Right cardiac atrium (tissue), 5 donors: ENCODE measurements at places on chromosomes 1 and 21. TPM values are rescaled to one million over a fixed set of nuclear protein-coding genes. Genes with fewer than 3 reads are reported as not detected.
A peak's percentile ranks its signal among the peaks of the same experiment; 100 is the strongest.

GRCh38 chr1:3373175-3373574, 81.3 kb upstream of the ARHGEF16 start:
- DNase-seq, result no peak

- peak; percentile 23 for DNase-seq
These were observed 35.8 kb upstream of the PRSS38 start for GRCh38 chr1:227779685-227780084.

DNA sequence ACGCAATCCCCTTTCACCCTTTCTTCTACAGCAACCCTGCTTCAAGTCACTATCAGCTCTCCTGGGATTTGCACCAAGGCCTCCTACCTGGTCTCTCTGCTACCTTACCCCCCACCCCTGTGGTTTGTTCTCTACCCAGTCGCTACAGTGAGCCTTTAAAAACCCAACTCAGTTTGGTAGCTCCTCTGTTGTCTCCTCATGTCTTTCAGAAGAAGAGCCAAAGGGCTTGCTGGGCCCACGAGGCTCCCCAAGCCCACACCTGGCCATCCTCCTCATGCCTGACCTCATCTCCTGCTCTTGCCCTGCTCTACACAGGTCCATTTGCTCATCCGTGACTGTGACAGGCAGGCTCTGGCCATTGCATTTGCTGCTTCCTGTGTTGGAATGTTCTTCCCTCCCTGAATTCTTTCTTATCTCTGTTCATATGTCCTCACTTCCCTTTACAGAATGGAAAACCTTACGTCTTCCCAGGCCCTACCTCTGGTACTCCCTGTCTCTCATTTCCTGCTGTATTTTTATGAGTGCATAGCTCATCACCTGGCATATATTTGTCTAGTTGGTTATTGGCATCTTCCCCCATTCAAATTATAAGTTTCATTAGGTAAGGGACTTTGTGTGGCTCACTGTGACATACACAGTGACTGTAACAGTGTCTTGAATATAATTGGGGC, 3.3 kb downstream of the RGS16 start:
- no peak for DNase-seq

DNA sequence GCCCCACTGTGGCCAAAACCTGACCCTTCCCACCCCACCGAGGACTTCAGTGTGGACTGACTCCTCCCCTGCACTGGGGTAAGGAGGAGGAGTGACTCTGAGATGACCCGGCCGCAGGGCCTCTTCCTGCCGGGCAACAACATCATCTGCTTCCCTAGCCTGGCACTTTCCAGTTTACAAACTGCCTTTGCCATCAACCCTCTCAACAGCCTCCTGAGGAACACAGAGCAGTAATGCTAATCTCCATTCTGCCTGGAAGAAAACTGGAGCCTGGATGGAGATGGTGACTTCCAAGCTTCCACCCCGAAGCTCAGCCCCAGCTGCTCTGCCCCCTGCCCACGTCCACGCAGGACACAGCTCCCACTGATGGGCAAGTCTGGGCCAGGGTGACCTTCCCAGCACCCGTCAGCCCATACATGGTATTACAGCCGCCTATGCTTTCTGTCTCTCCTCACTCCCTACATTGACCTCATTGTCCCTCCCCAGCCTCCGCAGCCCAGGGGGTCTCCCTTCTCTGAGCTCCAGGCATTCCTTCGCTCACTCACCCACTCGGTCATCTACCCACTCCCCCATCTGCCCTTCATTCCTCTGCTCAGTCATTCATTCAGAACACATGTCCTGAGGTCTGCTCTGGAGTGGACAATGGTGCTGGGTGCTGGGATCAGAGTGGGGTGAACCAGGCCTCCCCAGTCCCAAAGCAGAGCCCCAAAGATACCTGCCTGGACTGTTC, 34.2 kb downstream of the RAP1GAP start:
- no peak for DNase-seq

- no peak for DNase-seq
These were observed 367.7 kb upstream of the NEGR1 start for GRCh38 chr1:72649991-72650390.

GRCh38 chr1:91529856-91530255, 29.2 kb downstream of the CDC7 start:
- DNase-seq, result no peak

DNA sequence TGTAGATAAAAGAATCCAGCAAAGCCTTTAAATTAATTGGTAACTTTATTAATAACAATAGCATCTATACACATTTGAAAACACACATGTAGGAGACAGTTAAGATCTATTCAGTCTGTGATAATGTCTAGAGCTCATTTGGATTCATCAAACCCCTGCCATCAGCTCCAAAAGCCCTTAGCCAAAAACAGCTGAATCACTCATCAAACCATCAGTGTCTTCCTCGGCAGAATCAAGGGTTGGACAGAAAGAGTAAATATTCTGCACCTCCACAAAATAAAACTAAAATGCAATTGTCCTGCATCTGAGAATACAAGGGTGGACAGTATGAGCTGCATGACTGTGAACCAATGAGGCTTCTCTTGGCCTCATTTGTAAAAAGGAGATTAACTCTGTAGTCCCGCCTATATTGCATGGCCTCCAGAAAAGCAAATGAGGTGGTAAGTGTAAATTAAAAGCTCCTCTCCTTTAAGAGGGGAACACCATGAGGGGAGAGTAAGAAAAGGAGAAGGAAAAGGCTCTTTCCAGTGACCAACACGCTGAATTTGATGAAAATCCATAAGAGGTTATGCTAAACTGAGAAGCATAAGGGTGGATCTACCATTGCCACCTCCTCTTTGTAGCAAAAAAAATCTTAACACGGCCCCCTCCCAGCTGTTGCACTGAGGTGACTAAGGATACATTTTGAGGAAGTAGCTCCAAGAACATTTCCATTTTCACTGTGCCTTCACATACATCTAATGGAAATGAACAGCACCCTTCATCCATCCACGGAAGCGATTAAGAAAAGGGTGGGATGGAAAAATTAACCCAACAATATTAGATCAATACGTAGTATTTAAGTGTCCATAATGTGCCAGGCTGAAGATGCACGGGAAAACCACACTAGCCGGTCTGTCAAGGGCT, 14.7 kb upstream of the BOLA1 start:
- DNase-seq, result no peak

- DNase-seq, result peak; percentile 18
These were observed 1.8 kb downstream of the NHLH2 start for GRCh38 chr1:115839029-115839678.

DNA sequence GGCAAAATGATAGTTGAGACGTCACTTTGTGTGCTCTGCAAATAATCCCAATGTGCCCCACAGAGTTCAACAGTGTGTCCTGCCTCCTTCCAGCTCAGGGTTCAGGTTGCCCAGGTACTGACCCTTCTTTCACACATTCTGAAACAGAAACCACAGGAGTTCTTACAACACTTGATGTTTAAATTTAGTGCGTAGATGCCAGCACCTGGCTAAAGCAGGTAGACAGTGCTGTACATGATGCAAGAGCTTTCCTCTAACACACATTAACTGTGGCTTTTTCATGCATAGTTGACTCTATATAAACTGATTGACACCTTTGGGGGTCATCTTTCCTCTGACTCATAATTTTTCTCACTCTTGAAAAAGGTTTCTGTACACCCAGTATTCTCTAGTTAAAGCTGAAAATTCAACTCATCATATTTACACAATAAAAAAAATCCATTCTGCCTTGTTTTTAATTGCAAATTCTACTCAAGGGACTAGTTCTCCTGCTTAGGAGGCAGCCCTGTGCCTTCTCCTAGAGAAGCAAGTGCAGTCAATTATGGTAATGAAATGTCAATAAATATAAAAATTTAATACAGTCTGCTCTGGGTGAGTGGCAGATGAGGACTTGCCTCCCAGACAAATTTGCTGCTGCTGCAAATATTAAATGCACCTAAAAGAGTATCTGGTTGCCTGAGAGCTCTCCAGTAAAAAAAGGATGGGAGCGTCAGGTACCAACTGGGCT, 91.4 kb downstream of the NR5A2 start:
- no peak for DNase-seq

- no peak for DNase-seq
These were observed 152.2 kb upstream of the C1orf105 start for GRCh38 chr1:172268237-172268636.

DNA sequence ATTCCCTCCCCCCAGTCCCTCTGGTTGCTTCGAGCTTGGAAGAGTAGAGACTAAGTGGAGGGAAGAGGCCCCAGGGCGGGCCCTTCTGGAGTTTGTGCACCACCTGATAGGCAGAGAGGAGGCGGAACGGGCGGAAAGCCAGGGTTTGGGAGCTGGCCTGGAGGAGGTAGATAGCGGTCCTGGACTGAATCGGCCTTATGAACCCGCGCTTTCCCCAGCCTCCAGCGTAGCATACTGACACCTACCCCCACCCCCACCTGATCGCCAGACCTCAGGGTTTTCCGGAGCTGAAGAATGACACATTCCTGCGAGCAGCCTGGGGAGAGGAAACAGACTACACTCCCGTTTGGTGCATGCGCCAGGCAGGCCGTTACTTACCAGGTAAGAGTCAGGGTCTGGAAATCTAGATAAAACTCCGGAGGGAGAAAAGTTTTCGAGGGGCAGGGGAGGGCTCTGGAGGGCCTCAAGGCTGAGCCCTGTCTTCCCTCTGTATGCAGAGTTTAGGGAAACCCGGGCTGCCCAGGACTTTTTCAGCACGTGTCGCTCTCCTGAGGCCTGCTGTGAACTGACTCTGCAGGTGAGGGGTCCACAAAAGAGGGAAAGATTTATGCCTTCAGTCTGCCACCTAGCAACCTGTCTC, 705 bp downstream of the UROD start:
- DNase-seq, result peak; percentile 83

- DNase-seq, result no peak
These were observed 284.3 kb downstream of the LMO4 start for GRCh38 chr1:87612956-87613355.

DNA sequence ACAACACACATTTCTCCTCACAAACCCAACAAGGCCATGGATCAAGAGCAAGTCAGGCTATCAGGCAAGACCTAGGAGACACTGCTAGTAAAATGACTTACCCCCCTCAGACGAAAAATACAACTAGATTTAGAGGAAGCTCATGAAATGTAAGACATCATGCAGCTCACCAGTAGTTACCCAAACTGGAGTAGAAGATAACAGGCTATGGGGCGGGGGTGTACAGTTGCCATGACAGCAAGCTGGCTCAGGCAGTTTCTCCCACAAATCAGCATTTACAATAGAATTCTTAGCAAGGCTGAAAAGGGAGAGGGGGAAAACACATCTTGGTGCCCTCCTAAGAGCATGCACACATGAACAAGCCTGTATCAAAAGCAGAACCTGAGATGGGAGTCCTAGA, 13.9 kb downstream of the TPM3 start:
- no peak for DNase-seq

GRCh38 chr1:55195521-55196233, 19.5 kb downstream of the USP24 start:
- no peak for DNase-seq

GRCh38 chr1:93569489-93569888, 112.1 kb downstream of the BCAR3 start:
- DNase-seq, result no peak

- no peak for DNase-seq
These were observed 389.7 kb downstream of the LMO4 start for GRCh38 chr1:87718241-87718950.

DNA sequence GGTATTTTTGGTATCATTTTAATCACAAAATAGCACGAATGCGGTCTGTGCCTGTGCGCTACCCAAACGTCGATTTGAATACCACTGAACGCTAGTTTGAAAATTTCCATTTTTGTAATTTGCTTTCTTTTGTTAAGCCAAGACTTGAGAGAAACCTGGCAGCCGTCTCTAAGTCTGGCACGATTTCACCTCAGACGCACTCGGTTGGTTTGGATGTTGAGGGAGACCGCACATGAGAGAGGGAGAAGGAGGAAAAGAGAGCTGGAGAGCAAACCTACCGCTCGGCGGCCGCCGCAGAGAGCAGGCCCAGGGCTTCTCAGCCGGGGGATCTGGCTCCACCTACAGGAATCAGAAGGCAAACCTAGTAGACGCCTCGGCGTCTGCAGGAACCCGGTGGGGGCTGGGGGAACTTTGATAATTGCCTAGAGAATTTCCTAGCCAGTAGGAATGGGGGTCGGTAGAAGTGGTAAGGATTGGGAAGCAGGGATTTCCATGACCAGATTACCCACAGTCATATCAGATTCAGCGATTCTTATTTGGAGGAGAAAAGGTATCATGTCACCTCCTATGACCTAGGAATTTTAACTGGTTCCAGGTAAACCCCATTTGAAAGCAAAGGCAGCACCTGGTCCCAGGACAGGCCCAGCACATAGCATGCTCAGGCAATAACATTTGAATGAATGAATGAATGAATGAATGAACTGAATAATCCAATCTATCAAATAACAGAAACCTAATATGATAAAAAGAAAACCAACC, 83.2 kb downstream of the TM2D1 start:
- DNase-seq, result peak; percentile 85

DNA sequence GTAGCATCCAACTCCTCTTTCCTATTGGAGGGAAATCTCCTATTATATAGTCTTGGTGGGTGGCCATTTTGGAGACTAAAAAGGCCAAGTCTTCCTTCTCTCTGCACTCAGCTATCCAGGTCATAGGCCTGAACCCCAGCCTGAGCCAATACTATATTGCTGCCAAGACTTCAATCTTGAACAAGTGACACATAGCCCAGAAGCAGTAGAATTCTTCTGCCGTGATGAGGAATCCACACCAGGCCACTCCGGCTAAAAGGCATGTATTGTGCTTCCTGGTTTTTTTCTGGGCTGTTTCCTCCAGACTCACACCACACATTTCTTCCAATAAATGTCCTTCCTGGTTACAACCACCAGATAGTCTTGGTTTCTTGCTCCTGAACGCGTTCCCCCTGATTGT, 43.0 kb downstream of the ATF3 start:
- no peak for DNase-seq

DNA sequence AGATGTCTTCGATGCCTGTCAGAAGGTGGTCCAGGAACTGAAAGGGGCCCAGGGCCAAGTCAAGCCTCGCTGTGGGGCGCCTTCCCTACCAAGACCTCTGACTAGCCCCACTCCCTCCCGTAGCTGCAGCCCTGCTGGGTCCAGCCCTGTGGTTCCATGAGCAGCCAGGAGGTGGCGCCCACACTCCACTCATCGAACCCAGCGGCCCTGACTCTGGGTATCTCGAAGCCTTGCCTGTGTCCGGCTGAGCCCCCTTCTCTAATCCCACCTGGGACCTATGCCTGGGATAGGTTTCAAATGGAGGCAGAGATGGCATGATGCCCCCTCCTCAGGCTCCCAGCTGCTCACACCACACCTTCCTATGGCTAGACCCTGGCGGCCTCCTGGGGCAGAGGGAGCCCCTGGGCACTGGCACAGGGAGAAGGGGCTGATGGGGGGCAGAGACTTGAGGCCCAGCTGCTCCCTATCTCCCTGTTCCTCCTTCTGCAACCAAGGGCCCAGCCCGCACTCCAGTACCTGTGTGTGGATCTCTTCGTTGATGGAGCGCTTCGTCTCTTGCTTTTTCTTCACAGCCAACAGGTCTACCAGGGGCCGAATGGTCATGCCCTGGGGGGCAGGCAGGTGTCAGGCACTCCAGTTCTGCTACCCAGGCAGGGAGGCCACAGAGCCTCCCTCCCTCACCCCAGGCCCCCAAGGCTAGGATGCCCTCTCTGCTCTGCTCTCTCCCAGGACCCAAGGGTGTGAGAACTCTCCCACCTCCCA, 52.0 kb downstream of the SLC9A1 start:
- peak; percentile 70 for DNase-seq

GRCh38 chr1:192984080-192984479, 75.1 kb downstream of the UCHL5 start:
- no peak for DNase-seq

Gene RHCE
- total RNA-seq, result 0.62 TPM

Gene NUP210L
- total RNA-seq, result 0.25 TPM

Gene LAMB3
- total RNA-seq, result 3.0 TPM

Gene IRF6
- 30.1 TPM for total RNA-seq

Gene OR6K3
- not detected for total RNA-seq

Gene ATF6
- 18.5 TPM for total RNA-seq

Gene C1orf210
- total RNA-seq, result not detected
